SK-N-DZ (cell line): ENCODE measurements at places on chromosomes 1 and 21.
A peak's percentile ranks its signal among the peaks of the same experiment; 100 is the strongest.

GRCh38 chr1:31579374-31579773 is 3.1 kb downstream of the TINAGL1 start:
- DNase-seq: no peak

GRCh38 chr1:65059930-65060538 is 88.0 kb upstream of the AK4 start:
- DNase-seq: peak; percentile 27

DNA sequence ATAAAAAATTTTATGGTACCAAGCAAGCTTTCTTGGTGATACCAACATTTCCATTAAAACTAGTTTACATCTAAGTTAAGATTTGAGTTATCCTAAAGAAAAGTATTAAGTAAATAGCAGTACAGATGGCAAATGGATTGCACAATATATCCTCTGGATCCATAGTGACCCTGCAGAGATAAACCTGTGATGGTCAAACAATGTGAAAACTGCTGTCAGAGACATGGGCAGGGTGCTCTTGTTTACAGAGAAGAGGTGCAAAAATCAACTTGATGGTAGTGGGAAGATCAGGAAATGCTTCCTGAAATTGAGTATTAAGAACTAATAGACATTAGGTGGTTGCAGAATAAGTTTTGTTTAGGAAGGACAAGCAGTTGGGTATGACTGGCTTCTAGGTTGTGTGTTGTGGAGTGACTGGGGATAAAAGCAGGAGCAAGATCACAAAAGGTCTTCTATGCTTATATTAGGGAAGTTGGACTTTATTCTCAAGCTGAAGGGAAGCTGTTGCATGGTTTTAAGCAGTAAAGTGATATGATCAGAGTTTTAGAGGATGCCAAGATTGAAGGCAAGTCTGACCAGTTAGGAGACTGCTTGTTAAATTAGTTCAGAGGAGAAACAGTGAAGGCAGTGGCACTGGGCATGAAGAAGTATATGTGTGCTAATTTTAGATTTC is 9.9 kb downstream of the TTC3 start:
- DNase-seq: no peak

DNA sequence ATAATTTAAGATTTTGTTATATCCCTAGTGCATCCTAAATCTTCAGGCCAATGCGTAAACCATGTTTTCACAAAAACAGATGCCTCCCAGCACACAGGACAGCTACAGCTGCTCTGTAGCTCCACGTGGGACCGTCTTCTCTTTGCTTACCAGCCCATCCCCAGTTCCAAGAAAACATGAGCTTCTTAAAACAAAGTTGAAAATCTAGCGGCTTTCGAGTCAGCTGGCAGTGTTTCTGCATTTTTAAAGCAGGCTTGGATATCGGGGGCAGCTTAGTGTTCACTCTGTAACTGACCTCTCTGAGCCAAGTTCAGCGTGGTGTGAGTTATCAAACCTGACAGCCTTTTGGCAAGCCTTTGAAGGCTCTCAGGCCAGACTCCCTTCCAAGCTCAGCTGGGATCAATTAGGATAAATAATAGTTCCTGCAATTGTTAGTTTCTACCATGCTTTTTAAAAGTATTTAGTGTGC is 881.5 kb downstream of the LTN1 start:
- peak; percentile 59 for DNase-seq

DNA sequence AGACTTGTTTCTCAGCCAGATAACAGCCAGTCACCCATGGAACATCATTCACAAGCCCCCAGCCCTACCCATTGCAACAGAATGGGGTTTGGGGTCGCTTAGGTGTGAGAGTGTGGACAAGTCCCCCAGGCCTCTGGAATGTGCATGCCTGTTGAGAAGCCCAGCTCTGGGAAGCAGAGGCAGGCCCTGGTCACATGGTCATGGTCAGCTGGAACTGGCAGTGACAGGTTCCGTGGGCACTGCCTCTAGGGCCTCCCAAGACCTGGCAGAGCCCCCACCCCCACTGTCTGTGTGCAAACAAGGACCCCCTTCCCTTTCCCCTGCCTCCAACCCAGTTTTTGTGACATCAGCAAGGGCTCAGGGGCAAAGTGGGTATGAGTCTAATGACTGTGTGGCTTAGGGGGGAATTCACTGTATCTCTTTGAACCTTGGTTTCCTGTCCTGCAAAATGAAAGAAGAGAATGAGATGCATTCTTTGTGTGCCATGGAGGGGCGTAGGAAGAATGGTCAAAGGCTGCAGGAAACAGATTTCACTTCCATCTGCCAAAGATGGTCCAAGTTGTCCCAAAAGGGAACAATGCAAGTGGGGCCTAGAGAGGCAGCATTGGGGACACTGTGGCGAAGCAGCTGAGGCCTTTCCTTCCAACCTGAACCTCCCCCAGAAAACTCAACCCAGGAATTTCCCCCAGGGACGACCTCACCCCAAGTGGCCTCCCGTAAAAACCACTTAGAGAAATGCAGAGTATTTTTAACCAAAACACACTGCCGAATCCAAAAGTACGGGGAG is 34.7 kb upstream of the SELENON start:
- DNase-seq: no peak

- DNase-seq: no peak
These were observed 51.9 kb downstream of the KIAA1614 start for GRCh38 chr1:180964595-180964994.

DNA sequence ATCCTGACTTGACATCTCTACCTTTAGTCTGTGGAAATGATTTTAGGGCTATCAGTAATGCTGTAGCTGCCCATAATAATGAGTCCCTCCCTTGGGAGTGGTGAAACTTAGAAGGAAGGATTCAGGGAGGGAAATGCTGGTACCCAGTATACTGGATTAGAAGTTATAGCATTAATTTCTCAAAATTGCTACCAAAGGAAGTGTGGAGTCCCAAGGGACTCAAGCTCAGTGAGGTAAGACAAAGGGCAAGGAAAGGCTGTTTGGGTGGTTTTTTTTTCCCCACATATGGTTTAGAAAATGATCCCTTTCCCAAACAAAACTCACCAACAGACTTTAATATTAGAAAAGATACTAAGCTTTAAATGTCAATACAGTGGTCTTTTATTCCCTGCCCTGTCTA is 99.9 kb downstream of the CD247 start:
- no peak for DNase-seq

- DNase-seq: peak; percentile 1
These were observed 77.6 kb downstream of the DUSP10 start for GRCh38 chr1:221664253-221664652.

GRCh38 chr1:57986432-57986831 is 560.1 kb downstream of the OMA1 start:
- DNase-seq: no peak

GRCh38 chr1:100502052-100502792 is 35.7 kb upstream of the GPR88 start:
- DNase-seq: no peak

DNA sequence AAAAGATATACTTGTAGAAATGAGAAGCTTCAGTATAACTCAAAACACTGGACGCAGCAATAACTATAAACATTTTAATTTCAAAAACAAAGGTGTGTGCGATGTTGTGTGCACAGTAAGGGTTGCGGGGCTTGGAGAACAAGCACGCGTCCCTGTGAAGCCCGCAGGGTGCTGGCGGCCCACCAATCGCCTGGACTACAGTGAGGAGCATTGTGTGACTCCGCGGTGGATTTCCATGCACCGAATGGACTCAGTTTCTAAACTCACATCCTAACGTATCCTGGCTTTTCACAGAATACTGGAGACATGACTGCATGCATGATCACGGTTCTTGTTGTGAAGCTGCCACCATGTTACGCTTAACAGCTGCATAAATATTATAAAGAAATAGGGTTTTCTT is 33.0 kb downstream of the NTPCR start:
- DNase-seq: no peak

- DNase-seq: no peak
These were observed 23.5 kb downstream of the RNASEL start for GRCh38 chr1:182565537-182565936.

- no peak for DNase-seq
These were observed 28.9 kb downstream of the CA6 start for GRCh38 chr1:8974551-8974950.

DNA sequence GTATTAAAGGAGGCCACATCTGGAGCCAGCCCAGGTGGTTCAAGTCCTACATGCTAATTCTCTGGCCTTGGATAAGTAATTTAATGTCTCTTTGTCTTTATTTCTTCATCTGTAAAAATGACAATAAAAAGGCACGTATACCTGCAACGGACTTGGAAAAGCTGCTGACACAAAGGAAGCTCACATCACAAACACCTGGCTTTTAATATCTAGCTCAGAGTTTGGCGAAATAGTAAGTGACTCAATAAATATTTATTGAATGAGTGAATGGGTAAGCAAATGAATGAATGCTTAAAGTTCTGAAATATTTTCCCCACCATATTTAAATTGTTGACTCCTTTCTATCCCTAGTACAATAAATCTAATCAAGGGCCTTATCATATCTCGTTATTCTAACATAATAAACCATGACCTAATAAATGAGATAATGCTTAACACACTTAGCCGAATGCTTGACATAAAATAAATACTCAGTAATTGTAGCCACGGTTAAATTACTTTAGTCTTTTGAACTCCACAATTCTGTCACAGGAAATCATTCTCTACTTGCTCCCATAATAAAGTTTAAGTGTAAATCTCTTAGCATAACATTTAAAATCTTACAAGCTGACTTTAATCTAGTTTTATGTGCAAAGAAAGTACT is 74.7 kb upstream of the PALMD start:
- no peak for DNase-seq

- DNase-seq: no peak
These were observed 135.5 kb upstream of the GRIK3 start for GRCh38 chr1:37169743-37170275.

DNA sequence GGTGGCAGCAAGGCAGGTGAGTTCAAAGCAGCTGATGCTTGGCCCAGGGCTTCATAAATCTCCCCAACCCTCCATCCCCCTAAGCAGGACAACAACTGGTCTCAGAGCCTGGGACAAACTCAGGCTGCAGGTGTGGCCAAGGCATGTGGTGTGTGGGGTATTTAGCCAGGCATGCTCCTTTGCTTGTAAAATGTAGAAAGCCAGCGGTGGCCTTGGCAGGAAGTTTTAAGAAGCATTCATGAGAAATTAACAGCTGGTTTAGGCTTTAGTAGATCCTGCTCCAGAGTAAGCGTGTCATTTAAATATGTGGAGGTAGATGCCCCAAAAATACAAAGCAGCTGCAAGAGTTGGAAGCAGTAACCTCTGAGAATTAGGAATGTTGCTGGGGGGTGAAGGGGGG is 44.8 kb downstream of the NTPCR start:
- DNase-seq: no peak

DNA sequence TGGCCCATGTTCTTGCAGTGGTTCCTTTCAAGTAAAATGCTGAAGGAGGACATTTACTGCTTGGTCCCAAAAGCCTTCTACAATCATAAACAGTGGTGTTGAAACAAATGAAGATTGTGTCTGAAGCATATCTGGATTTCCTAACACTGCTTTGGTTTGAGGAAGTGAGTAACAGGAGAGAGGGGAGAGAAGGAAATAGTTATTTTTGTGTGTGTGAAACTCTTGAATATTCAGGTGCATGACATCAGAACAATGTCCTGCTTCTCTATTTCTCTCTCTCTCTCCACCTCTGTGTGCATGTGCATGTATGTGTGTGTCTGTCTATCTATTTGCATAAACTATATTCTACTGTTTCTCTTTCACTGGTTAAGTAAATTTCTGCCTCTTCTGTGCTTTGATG is 61.4 kb upstream of the TNFSF18 start:
- DNase-seq: no peak

DNA sequence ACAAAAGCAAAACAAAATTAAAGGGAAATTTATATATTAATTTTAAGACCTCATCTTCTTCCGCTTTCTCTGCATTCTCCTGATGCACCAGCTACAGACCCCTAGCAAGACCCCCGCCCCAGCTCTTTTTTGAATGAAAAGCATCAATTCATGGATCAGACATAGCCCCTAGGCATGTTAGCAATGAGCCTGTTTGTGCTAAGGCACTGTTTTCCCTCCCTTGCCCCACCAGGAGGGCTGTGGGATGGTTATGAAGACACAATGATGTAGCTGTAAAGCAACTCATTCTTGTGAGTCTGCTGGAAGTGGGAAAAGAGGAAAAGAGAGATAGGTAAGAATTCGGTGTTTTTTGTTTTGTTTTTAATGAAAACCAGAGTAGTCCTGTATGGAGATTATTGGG is 88.5 kb upstream of the ZBTB18 start:
- DNase-seq: no peak

GRCh38 chr1:71618766-71619530 is 538.1 kb upstream of the ZRANB2 start:
- DNase-seq: no peak

DNA sequence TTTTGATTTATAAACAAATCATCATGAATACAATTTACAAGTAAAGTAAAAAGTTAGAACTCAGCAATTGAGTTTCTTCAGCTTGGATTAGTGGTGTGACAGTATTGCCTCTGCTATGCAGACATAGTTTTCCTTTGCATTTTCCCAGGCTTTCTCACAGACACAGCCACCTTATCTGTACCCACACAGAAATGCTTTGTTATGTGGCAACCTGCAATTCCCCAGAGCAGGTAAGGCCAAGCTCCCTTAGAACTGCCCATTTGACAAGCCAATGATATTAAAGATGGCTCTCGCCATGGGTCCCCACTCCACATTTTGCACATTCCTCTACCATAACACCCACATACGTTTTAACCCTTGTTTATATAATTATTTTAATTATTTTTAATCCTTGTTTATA is 14.2 kb downstream of the FMO5 start:
- DNase-seq: no peak

GRCh38 chr1:241274693-241275092 is 82.3 kb downstream of the RGS7 start:
- peak; percentile 45 for DNase-seq

DNA sequence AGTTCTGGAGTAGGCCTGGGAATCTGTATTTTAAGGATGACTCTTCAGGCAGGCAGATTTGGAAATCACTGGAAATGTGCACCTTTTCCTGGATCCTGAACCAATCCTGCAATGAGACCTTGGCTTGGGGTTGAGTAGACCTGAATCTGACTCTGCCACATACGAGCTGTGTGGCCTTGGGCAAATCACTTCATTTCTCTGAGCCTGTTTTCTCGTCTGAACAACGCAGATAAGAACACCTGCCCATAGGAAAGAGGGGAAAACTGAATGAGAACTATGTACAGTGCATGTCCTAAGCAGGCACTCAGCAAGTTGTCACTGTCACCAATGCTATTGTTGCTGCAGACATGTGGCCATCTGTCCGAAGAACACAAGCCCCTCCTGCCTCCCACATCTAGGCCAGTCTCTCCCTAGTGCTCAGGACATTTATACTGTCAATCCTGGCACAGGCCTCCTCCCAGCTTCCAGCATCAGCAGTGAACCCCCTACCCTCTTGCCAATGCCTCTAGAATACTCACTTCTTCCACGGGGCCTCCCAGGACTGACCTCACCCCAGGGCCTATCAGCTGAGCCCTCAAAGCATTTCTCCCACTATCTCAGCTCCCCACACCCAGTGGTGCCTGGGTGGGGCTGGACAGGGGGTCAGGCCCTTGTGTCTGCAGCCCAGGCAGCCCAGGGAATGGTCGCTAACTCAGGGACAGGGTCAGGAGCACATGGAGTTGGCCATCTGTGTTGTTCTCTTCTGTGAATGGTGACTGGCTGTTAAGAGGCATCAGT is 88.8 kb upstream of the ZBTB40 start:
- no peak for DNase-seq

- no peak for DNase-seq
These were observed 2.8 kb downstream of the SMCP start for GRCh38 chr1:152880907-152881306.
